PC-3 (cell line): ENCODE measurements at places on chromosomes 2 and 18. TPM values are rescaled to one million over a fixed set of nuclear protein-coding genes. Genes with fewer than 3 reads are reported as not detected.

DNA sequence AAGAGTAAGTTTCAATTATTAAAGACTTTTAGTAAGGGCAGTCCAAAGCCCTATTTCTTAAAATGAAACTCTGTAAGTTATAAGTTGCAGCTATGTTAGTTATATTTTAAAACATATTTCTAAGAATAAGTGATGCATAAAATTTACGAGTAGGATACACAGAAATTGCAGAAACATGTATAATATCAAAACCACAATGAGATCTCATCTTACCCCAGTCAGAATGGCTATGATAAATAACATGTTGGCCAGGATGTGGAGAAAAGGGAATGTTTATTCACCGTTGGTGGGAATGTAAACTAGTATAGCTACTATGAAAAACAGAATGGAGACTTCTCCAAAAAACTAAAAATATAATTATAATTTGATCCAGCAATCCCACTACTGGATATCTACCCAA lies 201.2 kb downstream of the CBLN2 start:
- no peak overlapping the region for H3K27ac ChIP-seq
- no peak overlapping the region for H3K4me3 ChIP-seq
- H3K4me1 ChIP-seq: no peaks in the 10 kb centered on the region

SLC35F6 gene
- total RNA-seq: 33.9 and 43.8 TPM in 2 replicates

UXS1 gene
- total RNA-seq: 45.8 and 49.1 TPM in 2 replicates

ZAP70 gene
- total RNA-seq: not detected in 2 replicates

GRCh38 chr2:192277494-192278109 lies 82.9 kb upstream of the TMEFF2 start:
- H3K4me1 ChIP-seq: no peaks in the 10 kb centered on the region
- no peak overlapping the region for H3K27ac ChIP-seq
- no peaks in the 10 kb centered on the region for H3K27me3 ChIP-seq
- no peak overlapping the region for H3K4me3 ChIP-seq
- no peaks in the 10 kb centered on the region for H3K36me3 ChIP-seq

DNA sequence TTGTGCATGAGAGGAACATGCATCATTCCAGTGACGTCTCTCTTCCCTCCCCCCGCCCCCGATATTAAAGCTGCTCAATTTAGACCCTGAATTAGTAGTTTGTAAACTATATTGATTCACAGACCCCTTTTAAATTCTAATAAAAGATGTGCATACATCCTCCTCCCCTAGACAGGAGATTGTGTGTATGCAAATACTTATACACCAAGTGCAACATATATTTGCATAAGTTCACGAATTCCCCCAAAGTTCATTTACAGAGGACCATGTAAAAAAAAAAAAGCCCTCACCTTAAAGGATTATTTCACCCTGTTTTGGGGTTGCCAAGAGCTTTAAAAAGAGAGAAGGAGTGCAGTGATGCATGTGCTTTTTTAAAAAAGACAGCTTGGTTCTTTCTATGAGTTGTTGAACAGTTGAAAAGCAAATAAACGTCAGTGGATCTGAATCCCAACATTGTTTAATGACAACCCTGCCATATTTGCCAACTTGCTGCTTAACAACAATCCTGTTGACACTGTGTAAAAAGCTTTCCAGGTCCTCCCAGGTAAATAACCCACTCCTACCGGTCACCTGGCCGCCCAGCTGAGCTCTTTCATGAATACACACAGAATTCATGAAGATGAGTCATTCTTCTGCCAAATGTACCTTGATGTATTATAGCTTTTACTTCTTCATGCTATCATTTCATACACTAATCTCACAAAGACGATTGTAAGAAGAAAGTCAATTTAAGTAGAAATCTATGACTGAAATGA lies 211.5 kb downstream of the IKZF2 start:
- H3K27ac ChIP-seq: peak overlapping the region; percentile 89
- peak; percentile 95 for DNase-seq
- H3K4me3 ChIP-seq: peak overlapping the region; percentile 28; the same call in 1 of the 2 replicates
- no peaks in the 10 kb centered on the region for H3K27me3 ChIP-seq
- no peaks in the 10 kb centered on the region for H3K36me3 ChIP-seq

GRCh38 chr18:62420151-62420512 lies 95.0 kb downstream of the TNFRSF11A start:
- no peaks in the 10 kb centered on the region for H3K27me3 ChIP-seq
- H3K27ac ChIP-seq: peak overlapping the region; percentile 97
- peaks cover 26% of the 10 kb centered on the region for H3K4me1 ChIP-seq

IL37 gene
- total RNA-seq: 1.6 and 2.6 TPM in 2 replicates

GRCh38 chr18:59485382-59485781 lies 126.3 kb upstream of the LMAN1 start:
- H3K4me3 ChIP-seq: no peak overlapping the region
- H3K36me3 ChIP-seq: no peaks in the 10 kb centered on the region
- no peaks in the 10 kb centered on the region for H3K27me3 ChIP-seq
- no peak for DNase-seq

GRCh38 chr18:10386956-10387355 lies 67.5 kb upstream of the APCDD1 start:
- peaks cover 32% of the 10 kb centered on the region for H3K27me3 ChIP-seq
- H3K27ac ChIP-seq: no peak overlapping the region
- no peaks in the 10 kb centered on the region for H3K4me1 ChIP-seq
- no peak for DNase-seq
- no peak overlapping the region for H3K4me3 ChIP-seq
- no peaks in the 10 kb centered on the region for H3K36me3 ChIP-seq

DNA sequence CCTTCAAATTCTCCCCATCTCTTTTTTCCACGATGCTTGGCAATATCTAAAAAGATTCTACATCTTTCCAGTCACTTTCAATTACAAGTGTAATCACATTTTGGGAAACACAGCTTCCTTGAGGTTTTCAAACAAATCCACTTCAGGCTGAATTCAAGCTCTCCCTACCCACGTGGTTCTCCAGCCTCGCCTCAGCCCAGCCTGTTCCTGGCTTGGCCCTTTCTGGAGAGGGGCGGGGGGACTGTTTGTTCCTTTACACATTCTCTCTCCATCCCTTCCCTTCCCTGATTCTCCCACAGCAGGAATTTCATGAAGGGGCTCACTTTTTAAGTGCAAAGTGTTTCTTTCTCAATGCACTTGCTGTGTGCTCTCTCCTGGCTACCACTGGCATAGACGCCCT lies 226.3 kb upstream of the SOX11 start:
- no peaks in the 10 kb centered on the region for H3K36me3 ChIP-seq
- no peak for DNase-seq
- peaks cover 12% of the 10 kb centered on the region; the same call in 1 of the 2 replicates for H3K27me3 ChIP-seq
- H3K4me1 ChIP-seq: no peaks in the 10 kb centered on the region

GRCh38 chr18:48802543-48803290 lies 148.0 kb downstream of the SMAD7 start:
- no peak overlapping the region for H3K4me3 ChIP-seq
- no peaks in the 10 kb centered on the region for H3K27me3 ChIP-seq
- no peak for DNase-seq
- H3K27ac ChIP-seq: no peak overlapping the region
- no peaks in the 10 kb centered on the region for H3K36me3 ChIP-seq

GRCh38 chr2:127326289-127326945 lies 32.5 kb upstream of the ERCC3 start:
- H3K27me3 ChIP-seq: no peaks in the 10 kb centered on the region
- H3K4me3 ChIP-seq: no peak overlapping the region
- peak; percentile 15 for DNase-seq
- no peak overlapping the region for H3K27ac ChIP-seq
- H3K4me1 ChIP-seq: peaks cover 3% of the 10 kb centered on the region
- peaks cover 16% of the 10 kb centered on the region for H3K36me3 ChIP-seq

DNA sequence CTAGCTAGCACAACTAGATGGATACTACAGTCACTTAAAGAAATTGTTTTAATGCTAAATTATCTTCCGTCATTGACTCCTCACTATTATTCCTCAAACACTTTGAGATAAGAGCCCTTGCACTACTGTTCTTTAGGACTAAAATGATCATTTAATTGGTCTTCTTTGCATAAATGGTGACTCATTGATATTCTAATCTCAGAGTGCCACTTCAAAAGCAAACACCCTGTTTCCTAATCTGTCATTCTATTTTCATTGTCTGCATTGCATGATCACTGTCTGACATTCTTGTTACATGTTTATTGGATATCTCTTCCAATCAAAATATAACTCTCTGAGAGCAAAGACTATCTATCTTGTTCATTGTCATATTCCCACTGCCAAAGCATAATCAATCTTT lies 313.9 kb downstream of the EXOC6B start:
- H3K27me3 ChIP-seq: no peaks in the 10 kb centered on the region
- no peak for DNase-seq
- H3K27ac ChIP-seq: no peak overlapping the region
- no peak overlapping the region for H3K4me3 ChIP-seq

SP9 gene
- total RNA-seq: not detected in 2 replicates

GRCh38 chr2:170843656-170844055 lies 27.0 kb downstream of the GAD1 start:
- no peaks in the 10 kb centered on the region for H3K27me3 ChIP-seq
- peak; percentile 94 for DNase-seq
- no peak overlapping the region for H3K4me3 ChIP-seq

MARCO gene
- total RNA-seq: not detected in 2 replicates

RNF125 gene
- 1.1 and 1.2 TPM in 2 replicates for total RNA-seq

DNA sequence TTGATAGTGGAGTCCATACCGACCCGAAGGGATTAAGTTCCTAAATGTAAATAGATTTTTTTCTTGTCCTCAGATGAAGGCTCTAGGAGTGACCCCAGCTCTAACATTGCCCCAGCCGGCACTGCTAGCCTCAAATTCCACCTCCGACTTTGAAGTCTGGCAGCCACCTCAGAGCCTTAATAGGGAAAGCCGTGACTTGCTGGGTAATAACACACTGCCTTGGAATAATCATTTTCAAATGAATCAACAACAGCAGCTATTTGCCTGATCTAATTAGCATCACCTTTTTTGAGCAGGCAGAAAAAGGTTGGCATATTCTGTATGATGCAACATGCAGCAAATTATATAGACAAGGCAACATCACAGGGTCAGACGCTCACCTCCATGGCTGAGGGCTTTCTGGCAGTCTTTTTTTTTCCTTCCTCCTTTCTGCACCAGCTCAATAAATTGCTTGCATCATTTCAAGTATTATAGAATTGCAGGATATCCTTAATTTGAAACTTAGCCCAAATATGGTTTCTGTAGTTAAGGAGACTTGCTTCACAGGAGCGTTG lies 276.5 kb upstream of the ATP5MC3 start:
- no peaks in the 10 kb centered on the region for H3K36me3 ChIP-seq
- peaks cover 27% of the 10 kb centered on the region for H3K27me3 ChIP-seq
- no peak overlapping the region for H3K27ac ChIP-seq
- DNase-seq: no peak

DNA sequence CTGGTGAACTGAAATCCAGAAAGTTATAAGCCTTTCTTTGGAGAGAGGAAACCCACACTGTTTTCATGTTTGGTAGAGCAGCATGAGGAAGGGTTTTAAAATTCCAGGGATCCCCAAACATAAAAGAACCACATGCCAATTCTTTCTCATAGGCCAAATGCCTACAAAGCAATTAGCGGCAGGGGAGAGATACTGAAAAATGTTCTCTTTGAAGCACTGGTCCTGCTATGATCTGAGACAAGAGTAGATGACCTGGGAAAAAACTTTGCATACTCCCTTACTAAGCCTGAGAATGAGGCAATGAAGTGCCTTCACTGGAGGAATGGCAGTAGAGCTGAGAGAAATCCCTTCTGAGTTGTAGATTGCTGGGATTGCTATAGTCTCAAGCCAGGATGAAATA lies 1261.7 kb downstream of the DSC3 start:
- H3K4me3 ChIP-seq: no peak overlapping the region
- no peaks in the 10 kb centered on the region for H3K27me3 ChIP-seq
- DNase-seq: no peak
- no peaks in the 10 kb centered on the region for H3K36me3 ChIP-seq
- no peak overlapping the region for H3K27ac ChIP-seq

SGPP2 gene
- not detected in 2 replicates for total RNA-seq

MYL12B gene
- 233 and 308 TPM in 2 replicates for total RNA-seq

SMARCAL1 gene
- total RNA-seq: 8.3 and 17.2 TPM in 2 replicates

MALL gene
- total RNA-seq: 123 and 136 TPM in 2 replicates

DNA sequence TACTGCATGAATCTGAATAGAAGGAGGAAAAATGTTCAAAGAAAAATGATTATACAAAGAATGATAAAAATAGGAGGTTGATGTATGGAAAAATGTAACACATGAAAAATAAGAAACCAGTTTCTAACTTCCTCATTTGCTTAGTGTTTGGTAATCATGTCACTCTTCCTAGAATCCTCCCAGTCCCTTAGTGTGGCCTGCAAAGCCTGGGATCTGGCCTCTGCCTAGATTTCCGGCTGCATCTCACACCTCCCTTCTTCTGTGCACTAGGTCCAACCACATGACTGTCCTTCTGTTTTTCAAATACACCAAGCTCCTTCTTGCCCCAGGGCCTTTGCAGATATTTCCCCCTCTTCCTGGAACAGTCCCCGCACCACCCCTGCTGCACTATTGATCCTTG lies 76.8 kb upstream of the RBMS1 start:
- peaks cover 7% of the 10 kb centered on the region; the same call in 1 of the 2 replicates for H3K4me1 ChIP-seq
- no peak overlapping the region for H3K4me3 ChIP-seq
- no peak for DNase-seq
- peaks cover 2% of the 10 kb centered on the region; the same call in 1 of the 2 replicates for H3K36me3 ChIP-seq

DNA sequence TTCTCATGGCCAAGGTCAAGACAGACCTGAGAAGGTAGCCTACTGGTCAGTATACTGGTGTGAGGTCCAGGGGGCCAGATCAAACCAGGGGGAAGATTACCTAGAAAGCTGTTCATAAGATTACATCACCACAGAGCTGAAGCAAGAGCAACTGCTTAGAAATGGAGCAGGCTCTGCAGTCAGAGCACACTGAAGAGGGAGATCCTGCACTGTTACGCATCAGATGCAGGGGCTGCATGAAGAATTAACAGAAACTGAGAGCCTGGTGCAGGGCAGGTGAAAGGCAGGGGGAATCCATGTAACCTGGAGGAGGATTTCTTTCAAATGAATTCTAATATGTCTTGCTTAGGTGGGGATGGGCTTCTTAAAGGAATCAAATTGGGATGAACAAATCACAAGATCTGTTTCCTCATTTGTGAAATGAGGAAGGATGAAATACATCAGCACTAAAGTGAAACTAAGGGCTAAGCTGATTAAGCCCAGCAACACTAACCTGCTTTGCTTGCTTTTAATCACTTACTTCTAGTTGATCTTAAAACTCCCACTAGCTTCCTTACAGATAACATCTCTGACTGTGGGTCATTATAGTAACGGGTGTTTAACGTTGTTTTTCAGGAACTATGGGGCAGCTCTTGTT lies 74.3 kb upstream of the ADAM23 start:
- no peak for DNase-seq
- no peak overlapping the region for H3K4me3 ChIP-seq
- H3K27ac ChIP-seq: no peak overlapping the region
- no peaks in the 10 kb centered on the region for H3K36me3 ChIP-seq

ARID5A gene
- total RNA-seq: 6.1 and 8.2 TPM in 2 replicates

DNA sequence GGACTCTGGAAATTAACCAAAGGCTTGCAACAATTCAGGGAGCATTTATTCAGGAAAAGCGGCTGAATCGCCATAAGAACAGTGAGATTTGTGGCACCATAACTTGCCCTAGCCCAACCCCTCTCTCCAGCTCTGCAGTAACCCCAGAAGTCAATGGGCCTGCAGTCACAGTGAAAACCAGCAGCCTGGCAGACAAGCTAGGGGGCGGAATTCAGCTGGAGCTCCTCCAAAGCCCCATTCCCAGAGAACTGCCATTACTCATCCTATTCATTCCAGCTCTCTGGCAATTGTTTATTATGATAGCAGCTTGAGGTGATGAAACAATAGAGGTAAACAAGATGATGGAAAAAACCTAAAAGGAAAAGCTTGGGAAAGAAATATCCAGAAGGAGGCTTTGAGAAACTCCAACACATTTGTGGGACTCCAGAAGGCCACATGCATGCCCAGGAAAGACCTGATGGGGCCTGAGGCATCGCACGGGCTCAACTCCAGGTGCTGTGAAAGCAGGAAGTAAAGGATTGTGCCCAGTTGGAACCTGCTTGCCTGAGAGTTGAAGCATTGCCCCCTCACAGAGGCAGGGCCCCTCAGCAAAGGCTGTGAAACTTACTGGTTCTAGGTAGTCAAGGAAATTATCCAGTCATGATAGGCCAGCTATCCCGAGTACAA lies 126.7 kb downstream of the TWIST2 start:
- no peaks in the 10 kb centered on the region for H3K27me3 ChIP-seq
- H3K27ac ChIP-seq: peak overlapping the region; percentile 87
- DNase-seq: peak; percentile 83
- H3K4me3 ChIP-seq: peak overlapping the region; percentile 37; the same call in 1 of the 2 replicates
